ENCODE measurements at places on chromosomes 16 and 17.

DNA sequence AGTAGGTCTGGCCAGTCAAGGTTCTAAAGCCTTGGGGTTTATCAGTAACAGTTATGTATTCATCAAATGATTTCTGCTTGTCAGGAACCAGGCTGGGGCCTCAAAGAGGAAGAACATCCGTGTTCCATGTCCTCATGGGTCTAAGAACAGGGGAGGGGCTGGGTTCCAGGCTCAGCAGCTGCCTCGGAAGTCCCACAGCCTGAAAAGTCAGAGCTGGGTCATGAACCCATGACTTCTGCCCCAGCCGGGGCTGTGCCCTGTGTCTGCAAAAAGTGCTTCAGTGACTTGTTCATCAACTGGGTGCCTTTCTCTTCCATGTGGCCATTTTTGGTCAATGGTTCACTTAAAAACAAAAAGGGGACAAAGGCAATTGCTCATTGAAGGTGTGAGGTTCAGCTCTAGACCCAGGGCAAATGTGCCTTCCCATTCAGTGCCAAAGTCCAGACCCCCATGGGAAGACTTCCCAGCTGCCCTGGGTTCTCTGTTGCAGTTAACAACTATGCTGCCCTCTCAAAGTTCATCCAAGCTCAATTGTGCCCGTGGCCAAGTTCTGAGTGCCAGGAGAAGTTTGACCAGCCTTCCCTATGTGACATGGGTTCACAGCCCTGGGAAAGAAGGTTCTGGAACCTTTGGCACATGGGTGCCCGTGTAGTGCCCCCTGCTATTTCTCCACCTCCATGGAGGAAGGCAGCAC lies 18.5 kb downstream of the TBKBP1 start:
- DNase-seq: no peak

- DNase-seq: no peak
These were observed 31.1 kb downstream of the RAI1 start for GRCh38 chr17:17712268-17712924.

DNA sequence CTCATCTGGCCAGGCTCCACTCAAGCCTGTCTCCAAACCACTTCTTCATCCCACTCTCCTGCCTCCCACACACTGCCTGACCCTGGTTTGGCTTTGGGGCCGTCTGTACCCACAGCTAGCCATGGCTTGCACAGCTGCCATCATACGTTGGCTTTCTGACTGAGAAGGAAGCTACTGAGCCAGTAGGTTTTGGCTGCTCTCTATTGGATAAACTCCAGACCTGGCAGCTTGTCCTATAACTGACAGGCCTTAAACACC lies 3.9 kb downstream of the MIF4GD start:
- DNase-seq: no peak

GRCh38 chr16:49495596-49496355 lies 122.2 kb downstream of the C16orf78 start:
- DNase-seq: no peak

DNA sequence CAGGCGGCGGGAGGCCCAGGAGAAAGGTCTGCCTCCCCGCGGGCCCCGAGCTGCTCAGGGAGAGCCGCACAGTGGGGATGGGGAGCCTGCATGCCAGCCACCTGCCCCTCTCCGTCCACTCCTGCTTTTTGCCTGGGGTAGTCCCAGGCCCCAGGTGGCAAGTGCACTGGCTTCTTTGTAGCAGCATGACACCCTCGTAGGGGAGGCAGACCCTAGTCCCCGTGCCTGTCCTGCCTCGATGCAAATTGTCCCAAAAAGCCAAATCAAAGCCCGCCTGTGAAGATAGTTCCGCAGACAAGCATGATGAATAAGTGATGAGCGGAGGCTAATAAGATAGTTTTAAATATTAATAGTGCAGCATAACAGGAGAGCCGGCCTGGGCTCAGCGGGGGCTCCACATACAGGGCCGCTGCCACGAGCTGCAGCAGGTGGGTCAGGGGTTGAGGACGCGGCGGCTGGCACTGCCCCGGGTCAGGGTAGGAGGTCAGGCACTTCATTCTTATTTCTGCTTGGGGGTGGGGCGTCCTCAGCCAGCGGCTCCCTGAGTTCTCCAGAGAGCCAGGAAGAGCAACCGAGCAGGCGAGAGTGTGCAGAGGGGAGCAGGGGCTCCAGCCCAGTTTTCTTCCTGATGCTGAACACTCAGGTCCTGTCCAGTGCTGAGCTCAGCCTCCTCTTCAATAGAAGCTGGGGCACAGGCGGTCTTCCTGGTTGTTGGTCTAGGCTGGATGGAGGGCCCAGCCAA lies 26.8 kb downstream of the GINS2 start:
- DNase-seq: no peak

DNA sequence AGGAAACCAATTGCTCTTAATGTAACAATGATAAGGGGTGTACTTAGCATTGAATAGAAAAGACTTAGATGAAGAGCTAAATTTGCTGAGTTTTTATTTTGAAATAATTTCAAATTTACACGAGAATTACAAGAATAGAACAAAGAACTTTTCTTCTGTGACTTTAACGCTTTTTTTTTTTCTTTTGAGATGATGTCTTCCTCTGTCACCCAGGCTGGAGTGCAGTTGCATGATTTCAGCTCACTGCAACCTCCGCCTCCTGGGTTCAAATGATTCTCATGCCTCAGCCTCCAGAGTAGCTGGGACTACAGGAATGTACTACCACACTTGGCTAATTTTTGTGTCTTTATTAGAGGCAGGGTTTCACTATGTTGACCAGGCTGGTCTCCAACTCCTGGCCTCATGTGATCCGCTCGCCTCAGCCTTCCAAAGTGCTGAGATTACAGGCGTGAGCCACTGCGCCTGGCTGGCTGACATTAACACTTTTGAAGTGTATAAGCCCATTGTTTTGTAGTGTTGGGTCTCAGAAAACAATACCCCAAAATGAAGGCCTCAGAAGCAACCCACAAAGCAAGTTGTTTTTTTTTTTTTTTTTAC lies 2.1 kb downstream of the TEN1 start:
- no peak for DNase-seq

GRCh38 chr17:62888148-62888547 lies 77.9 kb upstream of the TANC2 start:
- no peak for DNase-seq

DNA sequence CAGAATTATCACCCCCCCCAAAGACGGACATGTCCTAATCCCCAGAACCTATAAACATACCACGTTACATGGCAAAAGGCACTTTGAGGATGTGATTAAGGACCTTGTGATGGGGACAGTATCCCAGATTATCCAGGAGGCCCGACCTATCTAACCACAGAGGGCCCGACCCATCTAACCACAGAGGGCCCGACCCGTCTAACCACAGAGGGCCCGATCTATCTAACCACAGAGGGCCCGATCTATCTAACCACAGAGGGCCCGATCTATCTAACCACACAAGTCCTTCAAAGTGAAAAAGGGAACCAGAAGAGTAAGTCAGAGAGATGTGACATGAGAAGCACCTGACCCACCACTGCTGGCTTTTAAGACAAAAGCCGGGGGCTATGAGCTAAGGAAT lies 56.8 kb downstream of the ANKFY1 start:
- no peak for DNase-seq

- DNase-seq: no peak
These were observed 33.4 kb downstream of the BRD7 start for GRCh38 chr16:50335196-50335958.

DNA sequence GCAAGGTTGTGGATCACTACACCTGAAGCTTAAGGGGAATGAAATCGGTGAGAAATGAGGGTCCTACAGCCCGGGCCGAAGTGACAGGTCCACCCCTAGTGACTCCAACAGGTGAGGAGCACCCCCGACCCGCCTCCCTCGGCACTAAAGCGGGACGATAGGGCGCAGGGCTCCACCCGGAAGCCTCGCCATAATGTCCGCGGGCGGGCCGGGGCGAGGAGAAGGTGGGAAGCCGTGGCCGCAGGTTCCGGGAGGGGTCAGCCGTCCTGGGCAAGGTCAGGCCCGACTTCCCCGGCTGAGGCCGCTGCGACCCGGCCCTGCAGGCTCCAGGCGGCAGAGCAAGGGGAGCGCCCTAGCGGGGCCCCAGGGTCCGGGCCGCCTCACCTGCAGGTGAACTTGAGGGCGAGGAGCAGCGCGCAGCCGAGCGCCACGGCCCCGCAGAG lies 543 bp downstream of the TXNDC11 start:
- peak; percentile 41 for DNase-seq

DNA sequence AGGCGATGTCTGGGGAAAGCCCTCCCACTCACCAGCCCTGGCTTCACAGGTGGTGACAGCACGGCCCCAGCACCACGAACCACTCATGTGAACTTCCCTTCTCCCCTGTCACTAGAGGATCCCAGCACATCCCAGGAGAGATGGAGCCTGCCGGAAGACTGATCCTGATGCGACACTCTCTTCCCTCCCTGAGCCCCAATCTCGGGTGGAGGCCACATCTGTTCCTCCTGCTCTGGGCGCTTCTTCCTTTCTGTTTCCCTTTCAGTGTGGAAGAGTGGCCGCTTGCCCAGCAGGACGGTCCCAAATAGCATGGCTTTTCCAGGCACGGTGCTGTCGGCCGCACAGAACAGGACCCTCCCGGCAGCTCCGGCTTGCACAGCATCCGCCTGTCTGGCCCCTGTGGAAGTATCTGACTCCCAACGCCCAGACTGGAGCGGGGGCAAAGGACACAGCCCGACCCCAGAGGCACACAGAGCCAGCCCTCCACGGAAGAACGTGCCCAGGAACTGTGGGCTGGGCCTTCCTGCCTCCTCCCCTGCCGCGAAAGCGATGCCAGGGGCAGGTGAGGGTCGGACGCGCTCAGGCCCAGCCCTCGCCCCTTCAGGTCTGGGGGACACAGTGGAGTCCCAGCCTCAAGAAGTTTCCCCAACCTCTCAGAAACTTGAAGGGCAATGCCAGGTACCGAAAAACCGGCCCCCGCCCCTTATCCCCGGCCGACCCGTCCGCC lies 37.6 kb downstream of the CBFA2T3 start:
- DNase-seq: peak; percentile 28

- no peak for DNase-seq
These were observed 80.5 kb downstream of the SNX11 start for GRCh38 chr17:48187872-48188608.

DNA sequence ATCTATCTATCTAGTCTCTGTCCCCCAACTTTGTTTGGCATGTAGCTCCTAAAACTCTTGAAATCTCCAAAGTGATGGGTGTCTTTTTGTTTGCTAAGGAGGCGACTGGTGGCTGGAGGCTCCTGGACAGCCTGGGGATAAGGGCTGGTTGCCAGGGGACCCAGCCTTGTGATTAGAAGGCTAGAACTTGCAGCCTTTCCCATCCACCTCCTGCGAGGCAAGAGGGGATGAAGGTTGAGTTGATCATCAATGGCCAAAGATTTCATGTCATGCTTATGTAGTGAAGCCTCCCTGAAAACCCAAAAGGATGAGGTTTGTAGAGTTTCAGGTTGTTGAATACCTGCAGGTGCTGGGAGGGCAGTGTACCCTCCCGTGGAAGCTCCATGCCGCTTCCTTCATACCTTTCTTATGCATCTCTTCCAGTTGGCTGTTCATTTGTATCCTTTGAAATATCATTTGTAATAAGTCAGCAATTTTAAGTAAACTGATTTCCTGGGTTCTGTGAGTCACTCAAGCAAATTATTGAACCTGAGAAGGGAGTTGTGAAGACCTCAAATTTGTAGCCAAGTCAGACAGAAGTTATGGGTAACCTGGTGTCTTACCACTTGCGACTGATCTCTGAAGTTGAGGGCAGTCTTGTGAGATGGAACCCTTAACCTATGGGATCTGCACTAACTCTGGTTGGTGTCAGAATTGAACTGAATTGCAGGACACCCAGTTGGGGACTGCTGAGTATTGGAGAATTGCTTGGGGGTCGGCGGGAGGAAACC lies 202.4 kb downstream of the SEC14L1 start:
- peak; percentile 8 for DNase-seq

DNA sequence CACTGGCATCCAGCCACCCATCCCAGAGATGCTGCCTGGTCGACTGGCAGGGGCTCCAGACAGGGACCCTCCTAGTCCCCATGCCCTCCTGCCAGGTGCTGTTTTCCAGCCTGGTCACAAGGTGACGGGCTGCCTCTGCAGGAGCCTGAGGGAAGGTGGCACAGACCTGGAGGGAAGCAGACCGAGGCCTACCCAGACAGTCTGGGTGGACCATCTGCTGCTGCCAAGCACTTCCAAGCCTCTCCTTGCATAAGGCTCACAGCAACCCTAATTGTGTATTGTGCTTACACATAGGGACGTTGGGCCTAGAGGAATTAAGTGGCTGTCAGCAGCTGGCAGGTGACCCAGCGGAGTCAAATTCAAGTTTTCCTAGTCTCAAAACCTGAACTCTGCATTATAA lies 90.1 kb upstream of the KCNJ18 start:
- DNase-seq: no peak

- DNase-seq: peak; percentile 58
These were observed 205.7 kb downstream of the TANC2 start for GRCh38 chr17:63171428-63172393.

- DNase-seq: no peak
These were observed at the start of gene NEURL4 for GRCh38 chr17:7328840-7329373. TSS of gene NEURL4 (minus strand) at chr17:7329335. CDS start at chr17:7329312, 23 bp downstream.

GRCh38 chr17:38741921-38742410 lies 6.2 kb downstream of the PCGF2 start:
- peak; percentile 70 for DNase-seq

DNA sequence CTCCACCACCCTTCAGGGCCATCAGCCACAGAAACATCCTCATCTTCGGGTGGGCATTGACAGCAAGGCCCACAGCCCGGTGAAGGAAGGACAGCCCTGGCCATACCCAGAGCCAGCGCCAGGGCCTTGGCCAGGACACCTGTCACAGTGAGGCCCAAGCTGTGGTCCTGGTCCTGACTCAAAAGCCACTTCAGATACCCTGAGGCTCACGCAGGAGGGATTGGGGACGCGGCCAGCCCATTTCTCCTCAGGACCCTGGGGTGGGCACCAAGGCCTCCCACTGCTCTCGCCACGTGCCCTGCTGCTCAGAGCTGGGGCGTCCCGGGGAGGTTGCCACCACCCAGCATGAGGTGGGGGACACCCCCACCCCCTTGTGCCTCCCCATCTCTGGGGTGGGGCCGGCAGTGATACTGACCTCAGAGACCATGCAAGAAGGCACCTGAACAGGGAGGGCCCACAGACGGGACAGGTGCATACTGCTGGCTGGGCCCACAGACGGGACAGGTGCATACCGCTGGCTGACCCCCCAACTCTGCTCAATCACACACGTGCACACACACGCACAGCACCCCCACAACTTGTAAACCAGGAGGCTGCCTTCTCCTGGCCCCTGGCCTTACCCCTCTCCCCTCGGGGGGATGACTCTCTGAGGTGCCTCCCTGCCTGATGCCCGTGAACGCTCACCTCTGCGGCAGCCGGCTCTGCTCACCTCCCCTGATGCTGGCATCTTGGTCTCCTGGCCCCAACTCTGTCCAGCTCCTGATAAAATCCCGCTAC lies 14.2 kb downstream of the SLC7A5 start:
- DNase-seq: no peak

Measured in adrenal gland (tissue), 19 donors.